ENCODE measurements at places on chromosomes 11 and 22.

GRCh38 chr11:118111019-118111743 is 24.4 kb upstream of the SMIM35 start:
- DNase-seq: no peak

DNA sequence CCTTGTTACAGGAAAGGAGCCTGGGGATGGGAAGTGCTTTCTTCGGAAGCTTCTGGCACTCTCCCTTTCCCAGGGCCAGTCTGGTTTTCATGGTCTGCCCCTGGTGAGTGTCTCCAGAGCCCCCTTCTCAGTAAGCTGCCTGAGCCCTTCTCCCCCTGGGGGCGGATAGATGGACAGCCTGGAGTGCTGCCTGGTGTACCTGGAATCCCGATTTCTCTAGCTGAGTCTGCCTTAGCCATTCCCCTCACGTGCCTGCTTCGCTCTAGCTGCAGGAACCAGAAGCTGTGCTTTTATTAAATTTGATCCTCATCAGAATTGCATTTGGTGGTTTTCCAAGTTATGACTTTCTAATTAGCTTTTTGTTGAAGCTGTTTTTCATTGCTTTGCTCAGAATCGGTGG is 152.9 kb upstream of the NAV2 start:
- DNase-seq: no peak

DNA sequence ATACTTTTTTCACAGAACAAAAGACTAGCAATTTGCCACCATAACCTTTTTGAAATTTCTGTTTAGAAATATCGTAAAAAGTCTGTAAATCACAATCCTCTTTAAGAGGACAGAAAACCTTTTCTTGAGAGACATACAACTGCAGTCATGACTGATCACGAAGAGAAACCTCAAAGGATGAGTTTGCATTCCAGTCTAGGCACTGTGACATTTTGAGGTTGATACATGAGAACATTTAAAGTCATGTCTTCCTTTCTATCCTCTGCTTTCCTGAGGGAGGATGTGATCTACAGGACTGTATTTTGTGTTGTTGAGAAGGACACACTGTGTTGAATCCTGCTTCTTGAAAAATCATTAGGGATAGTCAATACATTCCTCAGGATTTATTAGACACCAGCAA is 476.7 kb upstream of the CCDC179 start:
- no peak for DNase-seq

GRCh38 chr11:111908639-111909305 is 2.8 kb downstream of the CRYAB start:
- no peak for DNase-seq

GRCh38 chr11:105900515-105901035 is 121.5 kb downstream of the MSANTD4 start:
- no peak for DNase-seq

GRCh38 chr11:73001615-73002014 is 140.5 kb downstream of the FCHSD2 start:
- DNase-seq: no peak

DNA sequence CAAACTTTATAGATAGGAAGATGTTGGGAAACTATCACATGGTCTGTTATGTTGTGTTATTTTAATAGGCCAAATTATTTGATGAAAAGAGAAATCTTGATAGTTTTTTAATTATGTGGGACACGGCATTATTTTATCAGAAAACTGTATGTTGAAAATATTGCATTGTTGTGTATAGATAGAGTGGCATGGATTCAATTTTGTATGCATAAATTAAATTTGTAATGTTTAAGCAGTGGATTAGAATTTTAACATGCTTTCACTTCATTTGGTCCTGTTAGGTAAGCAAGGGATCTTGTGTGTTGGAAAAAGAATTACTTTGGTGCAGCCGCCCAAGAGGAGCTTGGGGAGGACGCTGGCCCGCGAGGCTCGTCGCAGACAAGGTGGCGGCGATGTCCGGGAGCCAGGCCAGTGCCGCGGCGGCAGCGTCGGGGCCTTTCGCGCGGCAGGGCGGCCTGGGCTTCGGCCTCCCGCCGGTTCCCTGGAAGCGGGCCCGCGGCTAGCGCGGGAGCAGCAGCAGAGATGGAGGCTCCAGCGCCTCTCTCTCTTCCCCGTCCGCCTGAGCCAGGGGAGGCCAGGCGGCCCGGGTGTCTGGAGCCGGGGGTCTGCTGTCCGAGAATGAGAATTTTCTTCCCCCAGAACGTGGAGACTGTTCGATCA is 82.7 kb downstream of the GGT1 start:
- no peak for DNase-seq

DNA sequence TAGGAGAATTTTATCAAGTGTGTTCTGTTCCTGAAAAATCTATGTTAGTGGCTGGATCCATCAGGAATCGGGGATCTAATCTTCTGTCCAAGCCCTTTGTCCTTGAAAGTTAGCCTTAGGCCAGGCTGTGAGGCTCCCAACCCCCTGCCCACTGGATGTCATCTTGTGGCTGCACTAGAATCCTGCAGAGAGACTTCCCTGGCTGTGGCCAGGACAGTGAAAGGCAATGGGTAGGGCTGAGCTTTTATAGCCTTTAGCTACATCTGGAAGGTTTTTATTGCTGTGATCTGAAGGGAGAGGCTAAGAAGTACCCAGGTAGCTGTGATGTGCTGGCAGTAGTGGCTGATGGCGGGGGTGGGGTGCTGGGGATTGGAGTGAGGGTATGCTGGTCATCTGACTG is 2.1 kb downstream of the OAF start:
- DNase-seq: no peak

GRCh38 chr11:44564670-44565210 is 723 bp upstream of the CD82 start:
- no peak for DNase-seq

- no peak for DNase-seq
Measured at GRCh38 chr11:64879244-64879900, 951 bp upstream of the EHD1 start.

- DNase-seq: no peak
Measured at GRCh38 chr11:130052567-130052966, 17.1 kb upstream of the APLP2 start.

Data from CD8-positive, alpha-beta memory T cell (primary cell).